ENCODE measurements at places on chromosomes 5 and 9.

GRCh38 chr5:172412724-172413286 lies 41.5 kb downstream of the SH3PXD2B start:
- no peak for DNase-seq

DNA sequence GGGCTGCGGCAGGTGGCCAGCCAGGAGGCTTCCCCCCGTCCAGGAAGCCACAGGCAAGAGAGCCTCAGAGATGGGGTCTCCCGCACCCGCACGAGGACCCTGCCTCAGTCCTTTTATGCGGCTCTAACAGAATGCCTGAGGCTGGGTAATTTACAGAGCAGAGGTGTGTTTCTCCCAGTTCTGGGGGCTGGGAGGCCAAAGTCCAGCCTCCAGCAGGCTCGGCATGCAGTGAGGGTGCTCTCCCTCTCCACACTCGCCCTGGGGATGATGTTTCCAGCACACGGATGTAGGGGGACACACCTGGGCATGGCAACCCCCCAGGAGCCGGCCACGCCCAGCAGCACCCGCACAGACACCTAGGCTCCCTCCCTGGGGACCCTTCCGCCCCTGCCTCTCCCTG lies 95.4 kb upstream of the PPP1R26 start:
- no peak for DNase-seq

- no peak for DNase-seq
These were observed 508.6 kb upstream of the FAM174A start for GRCh38 chr5:100026606-100027005.

DNA sequence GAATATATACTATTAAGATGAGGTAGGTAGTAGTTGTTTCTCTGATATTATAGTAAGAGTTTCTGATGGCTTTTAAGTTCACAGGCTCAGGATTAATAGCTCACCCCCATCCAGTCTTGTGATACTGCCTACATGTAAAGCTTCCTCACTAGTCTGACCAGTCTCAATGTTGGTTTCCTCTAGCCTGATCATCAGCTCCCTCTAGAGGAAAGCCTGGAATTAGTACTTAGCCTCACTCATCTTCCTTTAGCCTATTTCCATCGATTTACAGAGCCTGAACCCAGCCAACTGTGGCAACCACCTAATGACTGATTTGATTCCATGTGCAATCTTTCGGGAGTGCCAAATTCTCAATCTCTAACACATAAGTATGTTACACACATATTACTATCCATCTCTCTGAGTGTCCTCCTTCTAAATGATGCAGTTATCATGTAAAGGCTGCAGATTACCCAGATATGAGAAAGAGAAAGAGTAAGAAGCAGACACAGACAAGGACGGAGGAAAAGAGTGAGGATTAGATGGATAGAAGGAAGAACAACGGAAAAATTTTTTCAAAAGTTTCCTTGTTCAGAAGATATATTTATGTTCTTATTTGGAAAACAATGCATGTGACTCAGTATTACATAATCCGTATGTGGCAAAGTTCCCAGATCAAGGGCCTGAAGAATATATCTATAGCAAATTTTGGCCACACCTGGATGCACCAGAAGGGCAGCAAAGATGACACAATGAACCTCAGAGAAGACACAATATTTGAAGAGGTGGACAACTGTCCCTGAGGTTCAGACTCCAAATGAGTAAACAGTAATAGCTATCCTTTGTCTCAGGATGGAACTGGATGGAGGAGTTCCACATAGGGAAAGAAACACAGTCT lies 333.7 kb downstream of the ELAVL2 start:
- no peak for DNase-seq

DNA sequence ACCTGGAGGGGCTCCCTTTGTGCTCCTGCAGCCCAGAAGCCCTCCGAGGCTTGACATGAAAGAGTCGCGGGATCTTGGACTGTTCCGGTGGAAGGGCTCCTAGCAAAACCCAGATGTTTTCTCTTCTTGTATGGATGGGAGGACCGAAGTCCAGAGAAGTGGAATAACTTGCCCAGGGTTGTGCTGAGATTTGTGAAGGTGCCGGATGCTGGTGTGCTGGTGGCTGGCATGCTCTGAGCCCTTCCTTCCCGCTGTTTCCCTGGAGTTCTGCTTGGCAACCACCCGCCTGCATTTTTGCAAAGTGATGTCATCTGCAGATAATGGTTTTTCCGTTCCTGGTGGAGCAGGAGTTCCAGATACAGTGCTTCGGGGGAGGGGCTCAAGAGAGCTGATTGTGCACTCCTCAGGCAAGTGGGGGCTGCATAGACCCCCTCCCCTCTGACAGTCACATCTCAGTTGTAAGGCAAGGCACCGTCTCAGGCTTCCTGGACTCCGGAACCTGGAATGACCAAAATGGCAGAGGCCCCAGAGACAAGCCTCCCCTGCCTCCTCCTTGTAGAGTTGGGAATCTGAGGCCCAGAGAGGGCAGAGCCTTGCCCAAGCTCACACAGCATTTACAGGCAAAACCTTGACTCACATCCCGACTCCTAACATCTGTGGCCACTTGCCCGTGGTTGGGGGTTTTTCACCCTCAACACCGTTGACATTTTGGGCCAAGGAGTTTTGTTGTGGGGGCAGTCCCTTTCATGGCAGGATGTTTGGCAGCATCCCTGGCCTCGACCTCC lies 157.0 kb downstream of the RGS3 start:
- DNase-seq, result no peak

All from T-helper 1 cell (primary cell).